ENCODE measurements at places on chromosomes 4 and X.

GRCh38 chr4:106409901-106410889, 41.6 kb upstream of the GIMD1 start:
- DNase-seq = no peak

DNA sequence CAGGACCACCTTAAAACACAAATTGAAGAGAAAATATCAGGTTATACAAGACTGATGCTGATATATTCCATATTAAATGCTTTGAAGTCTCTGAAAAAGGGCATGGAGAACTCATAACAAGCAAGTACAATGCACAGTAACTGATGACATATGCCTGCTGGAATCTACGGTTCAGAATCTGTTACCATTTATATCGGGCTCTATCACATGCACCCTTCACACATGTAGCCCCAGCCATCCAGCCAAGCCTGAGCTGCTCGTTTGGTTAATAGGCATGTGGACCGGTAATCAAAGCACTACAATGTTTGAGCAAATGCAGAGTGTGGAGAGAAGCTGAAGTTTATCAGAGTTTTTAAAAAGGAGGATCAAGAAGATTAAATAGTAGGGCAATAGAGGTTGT, 11.8 kb downstream of the COMMD8 start:
- no peak for DNase-seq

GRCh38 chr4:173494013-173494970, 35.7 kb downstream of the HAND2 start:
- DNase-seq = no peak

DNA sequence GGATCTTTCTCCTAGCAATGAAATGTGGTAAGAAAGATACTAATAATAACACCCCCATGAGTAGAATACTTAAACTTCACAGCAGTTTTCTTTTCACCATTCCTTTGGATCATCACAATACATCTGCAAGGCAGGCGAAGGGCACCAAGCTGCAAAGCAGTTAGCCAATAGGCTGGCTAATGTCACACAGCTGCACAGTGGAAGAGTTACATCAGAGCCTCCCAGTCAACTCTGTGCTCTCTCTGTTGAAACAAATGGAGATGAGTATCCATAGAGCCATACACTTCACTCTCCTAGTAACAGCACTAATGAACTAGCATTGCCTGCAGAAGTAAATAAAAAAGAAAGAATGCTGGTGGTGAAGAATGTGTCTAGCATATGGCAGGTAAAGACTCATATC, 139.0 kb downstream of the ATG4A start:
- no peak for DNase-seq

DNA sequence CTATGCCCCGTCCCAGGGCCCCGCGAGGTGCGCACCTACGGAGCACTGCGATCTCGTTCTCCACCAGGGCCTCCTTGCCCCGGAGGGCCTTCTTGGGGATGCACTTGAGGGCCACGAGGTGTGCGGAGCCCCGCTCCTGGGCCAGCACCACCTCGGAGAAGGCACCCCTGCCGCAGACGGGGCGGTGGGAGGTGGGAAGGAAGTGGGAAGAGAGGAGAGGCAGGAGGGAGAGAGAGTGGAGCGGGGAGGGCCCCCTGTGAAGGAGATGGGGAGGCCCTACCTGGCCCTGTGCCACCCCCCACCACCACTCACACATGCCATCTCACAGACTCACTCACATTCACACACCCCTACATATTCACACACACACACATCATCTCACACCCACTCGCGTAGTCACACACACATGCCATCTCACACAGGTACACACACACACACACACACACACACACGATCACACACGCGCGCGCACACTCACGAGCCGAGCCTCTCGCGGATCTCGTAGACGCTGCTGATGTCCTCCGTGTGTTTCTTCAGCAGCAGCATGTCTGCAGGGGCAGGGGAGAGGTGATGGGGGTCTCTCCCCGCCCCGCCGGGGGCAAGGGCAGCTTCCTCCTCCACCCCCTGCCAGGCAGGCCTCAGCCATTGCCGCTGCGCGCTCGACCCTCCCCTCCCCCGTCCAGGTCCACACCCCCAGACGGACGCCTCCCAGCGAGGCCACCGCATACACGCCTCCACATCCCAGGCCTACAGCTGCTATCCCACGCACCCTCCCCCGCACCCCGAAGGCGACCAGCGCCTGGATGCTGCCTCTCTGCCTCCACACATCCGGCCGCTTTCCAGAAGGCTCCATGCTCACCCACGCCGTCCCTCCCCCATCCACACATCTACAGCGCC, 834 bp downstream of the PNCK start:
- DNase-seq = no peak

DNA sequence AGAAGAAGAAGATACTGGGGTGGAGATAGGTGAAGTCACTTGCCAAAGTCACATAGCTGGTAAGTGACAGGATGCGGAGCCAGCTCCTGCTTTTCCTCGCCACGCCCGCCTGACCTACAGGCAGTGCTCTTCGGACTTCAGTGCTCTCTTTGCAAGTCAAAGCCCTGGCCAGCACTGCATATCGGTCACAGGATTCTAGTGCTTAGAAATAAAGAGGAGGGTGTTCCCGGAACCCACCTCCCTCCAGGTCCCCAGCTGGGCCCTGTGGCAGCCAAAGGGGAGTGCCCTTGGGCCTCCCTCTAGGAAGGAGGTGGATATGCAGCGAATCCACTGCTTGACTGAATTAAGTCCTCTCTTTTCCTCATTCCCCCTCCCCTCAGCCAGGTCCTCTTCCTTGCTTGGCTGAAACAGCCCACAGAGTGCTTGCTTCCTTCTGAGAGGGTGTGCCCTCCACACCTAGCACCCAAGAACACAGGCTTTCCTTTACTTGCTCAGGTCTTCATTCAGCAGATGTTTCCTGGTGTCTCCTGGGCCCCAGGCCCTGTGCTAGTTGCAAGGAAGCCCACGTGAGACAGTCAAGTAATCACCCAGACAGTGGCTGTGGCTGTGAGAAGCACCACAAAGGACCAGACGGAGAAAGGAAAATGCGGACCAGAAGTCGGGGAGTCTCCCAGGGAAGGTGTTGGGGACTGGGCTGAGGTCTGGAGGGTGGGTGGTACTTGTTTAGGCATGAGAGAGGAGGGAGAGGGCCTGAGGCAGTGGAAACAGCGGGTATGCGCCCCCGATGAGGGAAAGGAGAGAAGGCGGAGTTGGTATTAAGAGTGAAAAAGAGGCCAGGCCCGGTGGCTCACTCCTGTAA, 14.0 kb upstream of the HMGB3 start:
- no peak for DNase-seq

DNA sequence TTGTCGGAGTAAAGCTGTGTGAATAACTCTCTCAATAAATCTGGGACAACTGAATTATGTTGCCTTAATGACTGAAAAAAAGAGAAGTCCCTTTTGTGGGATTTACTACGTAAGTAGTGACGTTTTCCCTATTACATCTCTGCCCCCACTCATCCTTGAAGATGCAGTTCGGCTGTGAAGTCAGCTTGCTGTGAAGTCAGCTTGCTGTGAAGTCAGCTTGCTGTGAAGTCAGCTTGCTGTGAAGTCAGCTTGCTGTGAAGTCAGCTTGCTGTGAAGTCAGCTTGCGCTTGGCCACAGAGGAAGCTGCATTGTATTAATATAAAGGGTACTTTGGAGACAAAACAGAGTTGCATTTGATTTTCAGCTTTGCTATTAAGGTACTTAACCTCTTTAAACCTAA, 8.0 kb upstream of the VAMP7 start:
- no peak for DNase-seq

- no peak for DNase-seq
Observed at GRCh38 chrX:666762-667720, 36.5 kb downstream of the SHOX start.

- DNase-seq = no peak
Observed at GRCh38 chrX:97367125-97367524, 483.4 kb downstream of the RPA4 start.

DNA sequence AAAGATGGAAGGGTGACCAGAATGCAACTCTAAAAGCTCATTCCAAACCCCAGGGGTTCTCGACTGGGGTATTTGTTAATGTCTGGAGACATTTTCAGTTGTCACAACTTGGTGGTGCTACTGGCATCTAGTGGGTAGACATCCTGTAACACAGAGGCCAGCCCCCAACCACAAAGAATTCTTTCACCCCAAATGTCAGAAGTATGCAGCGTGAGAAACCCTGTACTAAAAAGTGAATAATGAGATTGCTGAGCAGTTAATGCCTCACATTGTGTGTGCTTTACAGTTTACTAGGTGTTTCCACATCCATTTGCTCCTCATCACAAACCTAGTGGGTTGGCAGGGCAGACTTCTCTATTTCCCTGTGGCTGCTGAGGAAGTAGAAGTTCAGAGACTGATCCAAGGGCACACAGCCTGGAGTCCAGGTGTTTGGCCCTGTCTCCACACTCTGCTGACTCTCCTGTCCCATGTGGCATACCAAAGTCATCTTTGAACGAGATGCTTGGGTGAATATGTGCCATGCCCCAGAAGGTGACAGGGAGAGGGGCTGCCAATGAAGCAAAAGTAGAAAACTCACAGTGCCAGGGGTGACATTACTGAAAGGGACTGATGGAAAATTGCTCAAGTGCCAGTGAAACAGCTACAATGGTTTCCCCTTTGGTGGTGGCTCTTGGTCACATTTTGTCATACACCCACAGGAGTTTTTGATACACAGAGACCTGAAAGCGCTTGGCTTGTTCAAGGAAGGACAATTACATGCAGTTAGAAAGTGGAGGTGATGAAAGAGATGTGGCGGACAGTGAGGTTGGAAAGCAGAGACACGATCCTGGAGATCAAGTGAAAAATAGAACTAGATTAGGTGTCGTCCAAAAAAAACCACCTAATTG, 10.1 kb upstream of the TMEM154 start:
- no peak for DNase-seq

GRCh38 chrX:132651421-132652086, 162.7 kb upstream of the MBNL3 start:
- no peak for DNase-seq

- DNase-seq = no peak
Observed at GRCh38 chr4:180950377-180950776, 1292.8 kb upstream of the TENM3 start.

DNA sequence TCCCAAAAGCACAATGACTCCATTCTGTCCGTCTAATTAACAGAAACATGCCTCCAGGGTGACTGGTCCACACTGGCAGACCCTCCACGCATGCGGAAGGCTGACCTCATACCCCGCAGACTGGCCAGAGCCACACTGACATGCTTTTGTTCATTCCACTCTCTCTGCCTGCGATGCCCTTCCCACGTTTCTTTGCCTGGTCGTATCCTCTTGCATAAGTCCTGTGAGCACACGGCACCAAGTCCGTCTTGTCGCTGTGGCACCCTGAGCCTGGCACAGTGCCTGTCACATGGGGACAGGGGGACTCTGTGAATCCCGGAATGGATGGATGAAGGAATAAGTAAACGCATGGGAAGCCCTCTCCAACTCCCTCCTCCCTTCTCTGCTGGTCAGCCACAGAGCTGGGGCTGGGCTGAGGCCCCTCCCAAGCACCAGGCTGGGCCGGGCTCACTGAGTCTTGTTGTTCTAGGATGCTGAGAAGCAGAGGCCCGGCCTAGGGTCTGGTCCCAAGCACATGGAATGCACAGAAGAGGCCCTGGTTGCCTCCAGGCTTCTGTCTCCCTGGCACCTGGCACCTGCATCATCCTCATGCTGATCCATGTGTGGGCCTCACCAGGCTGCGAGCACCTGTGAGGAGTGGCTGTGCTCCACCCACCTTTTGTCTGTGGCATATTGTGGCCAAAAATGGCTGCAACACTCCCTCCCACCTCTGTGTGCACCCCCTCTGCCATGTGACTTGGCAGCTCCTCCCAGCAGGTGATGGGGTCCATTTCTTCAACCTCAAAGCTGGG, 38.9 kb upstream of the C4orf50 start:
- no peak for DNase-seq

- no peak for DNase-seq
Observed at GRCh38 chrX:133373386-133374079, 41.8 kb downstream of the GPC4 start.

- no peak for DNase-seq
Observed at GRCh38 chr4:177023951-177024350, 231.2 kb upstream of the VEGFC start.

DNA sequence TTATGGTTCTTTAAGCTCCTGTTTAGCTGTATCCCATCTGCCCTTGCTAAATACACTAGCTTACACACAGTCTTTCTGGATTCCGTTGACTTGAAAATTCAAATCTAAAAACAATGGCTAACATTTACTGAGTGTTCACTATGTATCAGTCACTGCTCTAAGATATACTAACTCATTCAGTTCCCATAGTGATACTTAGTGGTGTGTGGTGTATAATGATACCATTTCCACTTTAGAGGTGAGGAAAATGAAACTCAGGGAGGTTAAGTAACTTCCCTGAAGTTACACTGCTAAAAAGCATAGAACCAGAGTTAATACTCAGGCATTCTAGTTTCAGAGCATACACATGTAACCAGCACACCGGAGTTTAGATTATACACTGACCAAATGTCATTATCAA, 762.0 kb downstream of the GRID2 start:
- no peak for DNase-seq

DNA sequence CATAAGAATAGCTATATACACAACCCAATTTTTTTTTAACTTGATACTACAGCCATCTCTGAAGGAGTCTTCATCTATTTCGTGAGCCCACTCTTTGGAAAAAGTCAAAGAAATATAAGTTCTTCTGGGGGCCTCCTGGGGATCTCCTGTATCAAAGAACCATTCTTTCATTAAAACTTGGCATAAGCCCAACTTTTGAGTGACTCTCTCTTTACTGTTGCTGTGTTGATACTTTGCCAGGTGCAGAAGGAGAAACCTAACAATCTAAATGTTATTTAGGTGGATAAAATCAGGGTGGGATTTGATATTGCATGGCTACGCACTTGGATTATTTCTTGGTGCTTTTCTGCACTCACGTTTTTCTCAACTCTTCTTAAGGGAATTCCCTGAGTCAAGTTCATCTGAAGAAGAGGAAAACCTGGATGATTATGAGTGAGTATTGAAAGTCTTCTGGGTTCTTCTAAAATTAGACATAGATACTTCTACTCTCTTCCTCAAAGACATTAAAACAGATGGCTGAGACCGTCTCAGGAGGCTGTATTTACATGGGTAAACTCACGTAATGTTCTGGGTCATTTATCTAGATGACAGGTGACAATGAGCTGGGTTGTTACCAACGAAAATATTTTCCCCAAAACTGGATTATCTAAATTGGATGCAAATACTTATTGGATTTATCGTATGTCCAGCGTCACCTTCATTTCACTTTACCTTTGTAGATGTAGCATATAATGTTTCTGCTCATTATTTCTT, 25.2 kb downstream of the BMX start:
- no peak for DNase-seq

DNA sequence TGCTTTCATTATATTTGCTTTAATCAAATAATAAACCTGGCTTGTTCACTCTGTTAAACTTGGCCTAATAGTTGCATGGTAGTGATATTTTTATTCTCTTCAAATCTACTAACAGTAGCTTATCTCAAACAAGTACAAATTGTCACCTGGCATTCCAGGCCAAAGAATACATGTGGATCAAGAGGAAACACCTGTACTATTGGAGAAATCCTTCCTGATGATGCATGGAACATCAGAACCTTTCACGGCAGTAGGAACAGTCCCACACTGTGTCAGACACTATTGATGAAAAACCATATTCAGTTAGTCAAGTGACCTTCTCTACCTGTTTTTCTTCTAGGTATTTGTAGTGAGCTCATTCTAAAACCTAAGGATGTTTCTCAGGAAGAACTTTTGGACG, 17.0 kb downstream of the MTHFD2L start:
- no peak for DNase-seq

GRCh38 chr4:151430740-151431457, 21.9 kb downstream of the FHIP1A start:
- DNase-seq = no peak
